CD4-positive, alpha-beta T cell treated with Interleukin-6 for 4 hours (primary cell): ENCODE measurements at places on chromosomes 12 and 14.

GRCh38 chr14:61588419-61588901 is 106.9 kb upstream of the HIF1A start:
- DNase-seq, result no peak

- no peak for DNase-seq
Measured at GRCh38 chr14:31090883-31091764, 64.9 kb upstream of the STRN3 start.

DNA sequence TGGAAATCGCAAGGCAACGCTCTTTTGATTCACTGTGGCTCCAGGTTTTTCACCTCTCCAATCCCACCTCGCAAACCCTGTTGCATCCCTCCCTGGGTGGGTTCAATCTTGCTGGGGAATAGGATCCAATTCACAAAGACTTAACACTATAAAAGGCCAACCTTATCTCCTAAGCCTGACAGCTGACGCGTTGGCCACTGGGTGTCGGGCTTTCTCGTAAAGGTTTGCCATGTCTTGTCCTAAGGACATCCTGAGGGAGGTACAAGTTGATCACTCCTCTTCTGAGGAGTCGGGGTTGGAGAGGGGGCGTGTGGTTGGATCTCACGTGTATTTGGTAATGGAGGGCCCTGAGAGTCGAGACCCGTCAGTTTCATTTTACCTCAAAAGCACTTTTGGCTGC is 112.6 kb upstream of the FZD10 start:
- DNase-seq, result no peak

GRCh38 chr12:100197486-100197885 is 3.1 kb upstream of the ACTR6 start:
- no peak for DNase-seq

- no peak for DNase-seq
Measured at GRCh38 chr12:1531654-1532374, 62.6 kb downstream of the FBXL14 start.

- DNase-seq, result no peak
Measured at GRCh38 chr12:76569685-76570604, 10.4 kb upstream of the OSBPL8 start.
